ENCODE measurements at places on chromosomes 2 and 18.

- no peak for DNase-seq
Measured at GRCh38 chr18:75421656-75422055, 5.8 kb downstream of the SMIM21 start.

DNA sequence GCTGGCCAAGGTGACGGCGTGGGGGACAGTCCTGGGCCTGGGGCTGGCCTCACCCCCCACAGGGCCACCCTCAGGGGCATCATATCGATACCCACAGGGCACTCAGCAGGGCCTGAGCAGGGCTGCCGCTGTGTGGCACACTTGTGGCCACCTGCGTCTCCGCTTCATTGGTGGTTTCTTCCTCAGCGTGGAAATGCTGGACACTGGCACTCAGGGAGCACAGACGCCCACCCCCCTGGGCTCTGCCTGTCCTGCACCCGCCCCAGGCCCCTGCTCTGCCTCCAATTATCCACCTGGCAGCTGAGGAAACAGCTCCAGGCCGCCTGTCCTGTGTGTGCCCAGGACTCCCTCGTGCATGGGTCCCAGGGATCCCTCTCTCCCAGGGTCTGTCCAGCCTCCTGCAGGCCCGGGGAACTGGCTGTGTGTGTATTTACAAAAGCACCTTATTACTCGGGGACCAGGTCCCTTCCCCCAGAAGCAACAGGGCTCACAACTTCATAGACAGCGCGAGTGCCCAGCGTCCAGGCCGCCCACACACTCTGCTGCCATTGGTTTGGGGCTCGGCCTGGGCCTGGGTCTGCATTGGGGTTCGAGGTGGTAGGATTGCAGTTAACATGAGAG, 13.1 kb downstream of the CROCC2 start:
- no peak for DNase-seq

GRCh38 chr2:2845806-2846315, 514.8 kb upstream of the MYT1L start:
- DNase-seq, result no peak

DNA sequence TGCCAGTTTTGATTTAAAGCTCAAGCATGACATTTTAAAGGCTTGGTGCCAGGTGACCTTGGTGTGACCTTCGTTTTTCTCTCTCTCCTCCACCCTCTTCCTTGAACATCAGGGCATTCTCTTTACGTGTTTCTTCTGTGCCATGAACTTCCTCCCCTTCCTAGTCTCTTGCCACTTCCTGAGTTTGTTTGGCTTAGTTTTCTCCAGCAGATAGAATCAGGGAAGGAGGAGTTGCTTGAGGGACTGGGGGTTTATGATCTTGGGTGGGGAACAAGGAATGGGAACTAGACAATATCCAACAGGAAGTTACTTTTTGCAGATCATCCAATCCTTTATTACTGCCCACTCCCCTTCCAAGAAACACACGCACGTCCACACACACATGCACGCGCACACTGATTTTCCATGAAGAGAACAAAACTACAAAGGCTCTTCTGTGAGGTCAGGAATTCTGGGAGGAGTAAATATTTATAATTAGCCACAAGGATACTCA, 210.6 kb upstream of the EPAS1 start:
- no peak for DNase-seq

GRCh38 chr2:59083075-59083828, 842.1 kb upstream of the FANCL start:
- no peak for DNase-seq

GRCh38 chr2:182444170-182444569, 17.3 kb upstream of the PDE1A start:
- DNase-seq, result no peak

GRCh38 chr2:205060269-205060668, 515.0 kb downstream of the PARD3B start:
- no peak for DNase-seq

Measured in pons (tissue), 1 donor.